ENCODE measurements at places on chromosomes 12 and 14.
A peak's percentile ranks its signal among the peaks of the same experiment; 100 is the strongest.

GRCh38 chr12:13342971-13343370, 146.4 kb downstream of the EMP1 start:
- DNase-seq: no peak

- DNase-seq: peak; percentile 89
Measured at GRCh38 chr12:32603858-32604257, 75.2 kb upstream of the DNM1L start.

GRCh38 chr12:42960087-42960527, 370.6 kb upstream of the PRICKLE1 start:
- DNase-seq: no peak

- DNase-seq: no peak
Measured at GRCh38 chr12:9365296-9365695, 157.1 kb upstream of the PZP start.

- DNase-seq: no peak
Measured at GRCh38 chr14:29906256-29906870, 21.3 kb downstream of the PRKD1 start.

DNA sequence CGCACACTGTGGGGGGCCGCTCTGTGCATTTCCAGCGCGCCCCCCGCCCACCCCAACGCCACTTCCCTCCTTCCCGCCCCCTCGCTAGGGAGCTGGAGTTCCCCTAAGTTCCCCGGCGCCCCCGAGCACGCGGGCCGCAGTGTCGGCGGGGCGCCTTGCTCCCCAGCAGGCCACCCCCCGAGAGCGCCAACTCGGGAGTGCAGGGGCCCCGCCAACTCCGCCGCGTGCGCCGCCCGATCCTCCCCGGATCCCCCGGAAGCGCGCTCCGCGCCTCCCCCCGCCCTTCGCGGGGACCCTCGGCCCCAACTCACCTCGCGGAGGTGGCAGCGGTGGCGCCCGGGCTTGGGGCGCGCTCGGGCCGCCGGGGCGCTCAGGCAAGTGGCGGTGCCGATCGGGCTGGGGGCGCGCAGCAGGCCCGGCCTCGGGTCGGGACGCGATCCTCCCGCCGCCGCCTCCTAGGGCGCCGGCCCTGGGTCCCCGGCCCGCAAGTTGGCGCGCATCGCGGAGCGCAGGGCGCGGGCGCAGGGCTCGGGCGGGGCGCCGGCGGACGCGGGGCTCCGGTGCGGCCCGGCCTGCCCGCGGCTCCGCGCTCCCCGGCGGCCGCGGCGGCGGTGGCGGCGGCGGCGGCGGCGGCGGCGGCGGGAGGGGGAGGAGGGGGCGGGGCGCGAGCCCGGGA, at the start of gene NCOR2:
Gene NCOR2, minus strand, starts transcription at position 616 of the 676 bp plus-strand sequence. CDS start 72,361 bp downstream, outside the sequence.
- DNase-seq: no peak

DNA sequence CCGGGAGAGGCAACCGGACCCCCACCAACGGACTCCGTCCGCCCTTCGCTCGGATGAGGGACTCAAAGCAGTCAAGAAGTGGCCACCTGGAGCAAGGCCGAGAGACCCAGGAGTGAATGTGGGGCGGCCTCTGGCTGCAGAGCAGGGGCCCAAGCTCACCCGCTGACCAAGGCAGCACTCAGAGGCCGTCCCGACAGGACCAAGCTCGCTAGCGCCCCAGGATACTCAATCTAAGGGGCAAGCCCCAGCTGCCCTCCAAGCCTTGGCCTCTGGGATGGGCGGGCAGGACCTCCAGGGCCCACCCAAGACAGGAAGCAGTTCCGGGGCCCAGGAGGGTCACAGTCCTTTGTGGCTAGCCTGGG, 936 bp downstream of the AKT1 start:
- DNase-seq: no peak

GRCh38 chr12:113317122-113317521, 17.8 kb downstream of the SLC8B1 start:
- DNase-seq: no peak

- no peak for DNase-seq
Measured at GRCh38 chr12:3357950-3358525, 133.0 kb upstream of the PRMT8 start.

GRCh38 chr12:118109088-118109487, 5.3 kb upstream of the VSIG10 start:
- DNase-seq: no peak

- peak; percentile 77 for DNase-seq
Measured at GRCh38 chr12:53989227-53990113, 4.5 kb downstream of the HOXC10 start.

- no peak for DNase-seq
Measured at GRCh38 chr14:66143387-66144112, 342.6 kb upstream of the CCDC196 start.

- DNase-seq: peak; percentile 50
Measured at GRCh38 chr12:48001505-48002413, 2.5 kb downstream of the COL2A1 start.

- DNase-seq: peak; percentile 20
Measured at GRCh38 chr14:50116966-50117365, 594 bp upstream of the VCPKMT start.

- DNase-seq: no peak
Measured at GRCh38 chr12:5317556-5317955, 114.4 kb upstream of the NTF3 start.

DNA sequence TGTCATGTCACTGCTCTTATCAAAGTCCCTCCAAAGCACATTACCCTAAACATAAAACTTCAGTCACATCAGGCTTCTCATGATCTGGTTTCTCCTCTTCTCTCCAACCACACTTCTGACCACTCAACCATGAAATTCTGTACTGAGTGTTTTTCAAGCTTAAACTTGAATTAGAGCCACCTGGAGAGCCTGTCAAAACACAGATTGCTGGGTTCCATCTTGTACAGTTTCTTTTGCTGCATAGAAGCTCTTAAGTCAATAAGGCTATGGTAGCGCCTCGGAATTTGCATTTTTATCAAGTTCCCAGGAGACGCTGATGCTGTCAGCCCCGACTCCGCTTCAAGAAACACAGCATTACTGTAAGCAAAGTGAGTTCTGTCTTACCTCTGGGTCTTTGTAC, 16.4 kb upstream of the SRRM4 start:
- no peak for DNase-seq

- DNase-seq: peak; percentile 83
Measured at GRCh38 chr14:28603606-28604005, 163.0 kb upstream of the FOXG1 start.

DNA sequence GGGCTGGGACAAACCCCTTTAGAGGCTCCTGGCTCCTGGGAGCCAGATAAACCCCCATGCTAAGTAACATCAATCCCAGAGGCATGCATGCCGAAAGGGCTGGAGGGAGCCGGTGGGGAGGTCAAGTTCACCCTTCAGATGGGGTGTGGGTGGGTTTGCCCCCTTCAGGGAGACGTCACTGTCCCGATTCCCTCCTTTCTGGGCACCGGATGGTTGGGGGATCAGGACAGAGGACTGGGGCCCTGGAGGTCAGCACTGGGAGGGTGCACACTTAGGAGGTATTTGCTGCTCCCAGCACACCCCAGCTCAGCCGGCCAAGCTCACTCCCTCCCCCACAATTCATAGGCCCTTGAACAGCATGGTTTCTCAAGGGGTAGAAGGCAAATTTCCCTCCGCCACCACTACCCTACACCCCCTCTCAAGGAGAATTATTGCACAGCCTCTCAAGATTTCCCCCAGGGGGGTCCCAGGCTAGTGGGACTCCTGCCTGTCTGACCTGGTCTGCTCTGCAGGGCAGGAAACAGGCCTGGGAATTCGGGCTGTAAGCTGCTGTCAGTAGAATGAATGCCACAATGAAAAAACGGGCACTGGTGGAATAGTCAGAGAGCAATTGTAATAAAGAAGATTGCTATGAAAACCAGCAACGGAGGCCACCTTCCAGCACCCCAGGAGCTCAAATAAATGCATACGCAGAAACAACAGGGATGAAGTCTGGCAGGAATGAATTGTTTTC, 63.5 kb downstream of the GALNT16 start:
- no peak for DNase-seq

GRCh38 chr12:122350141-122350848, 72.2 kb downstream of the CLIP1 start:
- DNase-seq: no peak

- DNase-seq: no peak
Measured at GRCh38 chr12:53726341-53726740, 911 bp downstream of the CALCOCO1 start.

DNA sequence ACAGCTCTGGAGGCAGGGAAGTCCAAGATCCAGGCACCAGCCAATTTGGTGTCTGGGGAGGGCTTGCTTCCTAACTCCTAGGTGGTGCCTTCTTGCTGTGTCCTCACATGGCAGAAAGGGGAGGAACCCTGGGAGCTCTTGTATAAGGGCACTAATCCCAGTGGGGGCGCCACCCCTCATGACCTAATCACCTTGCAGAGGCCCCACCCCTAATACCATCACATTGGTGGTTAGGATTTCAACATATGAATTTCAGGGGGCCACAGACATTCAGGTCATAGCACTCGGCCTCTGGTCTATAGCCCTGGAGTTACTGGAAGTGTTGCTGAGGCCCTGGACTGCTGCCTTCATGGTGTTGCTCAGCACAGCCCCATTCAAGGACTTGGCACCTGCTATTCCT, 14.6 kb downstream of the PSMD9 start:
- no peak for DNase-seq

- DNase-seq: no peak
Measured at GRCh38 chr14:95190857-95191256, 33.5 kb upstream of the DICER1 start.

DNA sequence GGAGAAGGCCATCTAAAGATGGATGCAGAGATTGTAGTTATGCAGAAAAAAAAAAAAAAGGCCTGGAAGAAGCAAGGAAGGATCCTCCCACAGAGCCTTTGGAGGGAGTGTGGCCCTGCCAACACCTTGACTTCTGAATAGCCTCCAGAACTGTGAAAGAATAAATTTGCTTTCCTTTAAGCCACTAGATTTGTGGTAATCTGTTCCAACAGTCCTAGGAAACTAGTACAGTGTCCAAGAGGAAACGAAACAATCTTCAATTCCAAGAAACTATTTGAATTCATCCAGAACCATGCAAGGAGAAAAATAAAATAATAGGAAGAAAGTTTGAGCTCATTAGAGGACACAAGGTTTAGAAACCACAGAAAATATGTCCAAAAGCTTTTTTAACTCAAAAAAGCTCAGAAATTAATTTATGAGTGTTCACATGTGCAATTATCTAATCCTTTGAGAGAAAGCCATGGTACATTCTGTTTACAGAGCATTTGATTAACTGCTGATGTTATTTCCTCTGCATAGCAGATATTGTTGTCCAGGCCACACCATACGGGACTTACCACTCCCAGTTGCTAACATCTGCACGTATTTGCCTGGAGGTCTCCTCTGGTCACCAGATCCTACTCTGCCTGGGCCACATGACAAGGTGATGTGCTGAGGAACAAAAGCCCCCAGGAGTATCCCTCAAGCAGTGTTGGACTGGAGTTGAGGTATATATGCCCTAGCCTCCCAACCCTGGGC, 30.0 kb upstream of the STAB2 start:
- DNase-seq: no peak

DNA sequence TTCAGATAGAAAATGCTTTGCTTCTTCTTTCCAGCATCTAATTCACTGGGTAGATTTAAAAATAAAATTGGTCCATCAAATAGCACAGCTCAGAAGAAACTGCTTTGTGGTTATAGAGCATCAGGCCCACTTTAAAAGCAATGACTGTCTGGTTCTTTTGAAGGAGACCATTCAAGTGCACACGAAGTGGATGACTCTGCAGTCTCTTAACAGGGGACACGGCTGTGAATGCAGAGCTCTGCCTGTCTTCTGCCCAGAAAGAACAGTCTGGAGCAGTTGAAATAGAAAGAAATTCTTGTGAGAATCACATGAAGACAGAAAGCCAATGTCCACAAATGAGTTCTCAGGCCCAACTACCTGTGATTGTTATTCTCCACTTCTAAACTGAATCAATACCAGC, 138.7 kb upstream of the PLEKHA5 start:
- DNase-seq: no peak

GRCh38 chr12:67355428-67356379, 86.5 kb downstream of the CAND1 start:
- peak; percentile 86 for DNase-seq

- peak; percentile 96 for DNase-seq
Measured at GRCh38 chr12:56115329-56115728, 1.1 kb upstream of the RPL41 start.

GRCh38 chr12:90074086-90074485, 365.4 kb upstream of the ATP2B1 start:
- DNase-seq: no peak

- DNase-seq: no peak
Measured at GRCh38 chr14:69328765-69329164, 68.8 kb downstream of the GALNT16 start.

GRCh38 chr12:117890644-117891043, 78.1 kb downstream of the KSR2 start:
- no peak for DNase-seq

DNA sequence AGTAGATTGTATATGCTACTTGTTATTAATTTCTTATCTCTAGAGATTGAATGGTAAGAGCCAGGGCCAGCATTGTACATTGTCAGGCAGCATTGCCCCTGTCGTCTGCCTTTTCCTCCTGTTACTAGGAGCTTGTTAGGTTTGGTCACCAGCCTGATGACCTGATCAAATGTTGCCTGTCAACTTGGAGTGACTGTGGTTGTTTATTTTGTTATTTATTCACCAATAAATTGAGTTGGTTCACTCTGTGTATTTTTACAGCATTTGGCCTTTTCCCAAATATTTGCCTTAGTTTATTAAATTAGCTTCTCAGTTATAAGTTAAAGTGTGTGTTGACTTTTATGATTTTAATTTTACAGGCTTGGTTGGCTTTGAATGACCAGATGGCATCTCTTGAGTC, 88.4 kb downstream of the PRKCH start:
- no peak for DNase-seq

GRCh38 chr12:56153678-56154065, 1.3 kb downstream of the MYL6B start:
- DNase-seq: no peak

- no peak for DNase-seq
Measured at GRCh38 chr14:62866376-62866775, 178.9 kb downstream of the KCNH5 start.

DNA sequence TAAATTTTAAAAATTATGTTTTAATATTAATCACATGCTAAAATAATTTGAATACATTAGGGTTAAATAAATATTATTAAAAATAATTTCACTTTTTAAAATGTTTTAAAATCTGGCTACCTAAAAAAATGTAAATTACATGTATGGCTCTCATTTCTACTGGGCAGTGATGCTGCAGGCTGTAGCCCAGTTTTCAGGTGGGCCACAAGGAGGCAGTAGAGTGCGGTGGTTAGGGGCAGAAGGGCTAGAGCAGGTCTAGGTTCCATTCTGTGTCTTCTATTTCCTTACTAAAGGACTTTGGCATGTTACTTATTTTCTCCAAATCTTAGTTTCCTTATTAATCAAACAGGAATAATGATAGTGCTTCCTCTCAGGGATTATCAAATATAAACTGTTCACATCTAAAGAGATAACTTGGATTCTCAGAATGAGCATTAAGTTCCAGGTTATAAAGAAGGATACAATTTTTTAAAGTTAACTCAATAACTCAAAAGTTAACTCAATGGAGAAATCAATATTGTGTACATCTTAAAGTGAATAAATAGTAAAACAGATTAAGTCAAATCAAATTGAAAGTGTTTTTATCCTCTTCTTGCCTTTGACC, 54.9 kb upstream of the OVCH1 start:
- DNase-seq: peak; percentile 80
